ENCODE measurements at places on chromosomes 16 and 17. TPM values are rescaled to one million over a fixed set of nuclear protein-coding genes. Genes with fewer than 3 reads are reported as not detected.

The HBA1 gene
- not detected for total RNA-seq

DNA sequence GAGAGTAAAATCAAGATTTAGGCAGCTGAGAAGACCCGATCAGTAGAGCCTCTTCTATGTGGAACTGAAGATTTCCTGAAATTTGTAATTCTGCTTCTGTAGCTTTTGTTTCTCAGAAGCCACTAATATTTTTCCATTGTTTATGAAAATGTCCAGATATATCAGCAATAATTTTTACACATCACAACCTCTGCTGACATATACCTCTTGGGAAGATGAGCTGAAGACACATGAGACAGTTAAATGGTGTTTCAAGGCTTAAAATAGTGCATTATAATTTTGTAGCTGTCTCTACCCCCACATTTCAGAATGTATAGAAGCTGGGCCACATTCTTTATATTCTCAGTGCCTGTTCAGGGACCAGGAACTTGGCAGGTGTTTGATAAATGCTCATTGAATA lies 320.6 kb downstream of the HS3ST4 start:
- no peaks in the 10 kb centered on the region for H3K4me1 ChIP-seq
- no peak overlapping the region for H3K27ac ChIP-seq
- H3K4me3 ChIP-seq, result no peak overlapping the region
- ATAC-seq, result no peak
- no peaks in the 10 kb centered on the region for H3K27me3 ChIP-seq

GRCh38 chr17:73514146-73514863 lies 129.9 kb downstream of the SDK2 start:
- H3K27me3 ChIP-seq, result no peaks in the 10 kb centered on the region
- no peak for ATAC-seq
- no peaks in the 10 kb centered on the region for H3K4me1 ChIP-seq
- H3K27ac ChIP-seq, result no peak overlapping the region
- no peaks in the 10 kb centered on the region for H3K36me3 ChIP-seq
- H3K4me3 ChIP-seq, result no peak overlapping the region

- H3K4me1 ChIP-seq, result peaks cover 27% of the 10 kb centered on the region
- H3K4me3 ChIP-seq, result peak overlapping the region; percentile 65
- no peaks in the 10 kb centered on the region for H3K27me3 ChIP-seq
- H3K36me3 ChIP-seq, result no peaks in the 10 kb centered on the region
- ATAC-seq, result no peak
- H3K27ac ChIP-seq, result no peak overlapping the region
Measured at GRCh38 chr17:1563786-1564613, 1.4 kb upstream of the PITPNA start.

The PRKCB gene
- 76.0 TPM for total RNA-seq

The ATF7IP2 gene
- 23.7 TPM for total RNA-seq

DNA sequence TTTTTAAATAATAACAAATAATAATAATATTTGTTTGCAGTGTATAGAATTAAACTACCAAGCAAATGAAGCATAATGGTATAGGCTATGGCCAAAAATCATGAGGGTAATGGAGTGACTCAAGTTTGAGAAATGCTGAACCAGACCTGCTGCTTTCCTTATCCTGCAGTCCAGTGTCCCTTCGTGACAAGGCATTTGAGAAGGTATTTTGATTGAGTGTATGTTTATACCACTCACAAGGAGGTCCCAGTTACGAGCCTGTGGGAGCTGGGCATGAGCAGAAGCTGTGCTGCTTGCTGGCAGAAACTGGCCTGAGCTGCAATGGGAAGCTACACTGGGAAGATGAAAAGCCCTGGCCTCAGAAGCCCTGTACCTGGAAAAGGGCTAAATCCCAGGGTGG lies 50.3 kb downstream of the GNAO1 start:
- no peak for ATAC-seq
- H3K27ac ChIP-seq, result no peak overlapping the region
- no peaks in the 10 kb centered on the region for H3K36me3 ChIP-seq
- H3K27me3 ChIP-seq, result no peaks in the 10 kb centered on the region
- peaks cover 4% of the 10 kb centered on the region for H3K4me1 ChIP-seq

GRCh38 chr17:79946352-79947231 lies 89.1 kb downstream of the TBC1D16 start:
- H3K36me3 ChIP-seq, result no peaks in the 10 kb centered on the region
- H3K4me1 ChIP-seq, result peaks cover 4% of the 10 kb centered on the region
- ATAC-seq, result no peak
- no peak overlapping the region for H3K4me3 ChIP-seq
- H3K27ac ChIP-seq, result no peak overlapping the region
- H3K27me3 ChIP-seq, result no peaks in the 10 kb centered on the region

DNA sequence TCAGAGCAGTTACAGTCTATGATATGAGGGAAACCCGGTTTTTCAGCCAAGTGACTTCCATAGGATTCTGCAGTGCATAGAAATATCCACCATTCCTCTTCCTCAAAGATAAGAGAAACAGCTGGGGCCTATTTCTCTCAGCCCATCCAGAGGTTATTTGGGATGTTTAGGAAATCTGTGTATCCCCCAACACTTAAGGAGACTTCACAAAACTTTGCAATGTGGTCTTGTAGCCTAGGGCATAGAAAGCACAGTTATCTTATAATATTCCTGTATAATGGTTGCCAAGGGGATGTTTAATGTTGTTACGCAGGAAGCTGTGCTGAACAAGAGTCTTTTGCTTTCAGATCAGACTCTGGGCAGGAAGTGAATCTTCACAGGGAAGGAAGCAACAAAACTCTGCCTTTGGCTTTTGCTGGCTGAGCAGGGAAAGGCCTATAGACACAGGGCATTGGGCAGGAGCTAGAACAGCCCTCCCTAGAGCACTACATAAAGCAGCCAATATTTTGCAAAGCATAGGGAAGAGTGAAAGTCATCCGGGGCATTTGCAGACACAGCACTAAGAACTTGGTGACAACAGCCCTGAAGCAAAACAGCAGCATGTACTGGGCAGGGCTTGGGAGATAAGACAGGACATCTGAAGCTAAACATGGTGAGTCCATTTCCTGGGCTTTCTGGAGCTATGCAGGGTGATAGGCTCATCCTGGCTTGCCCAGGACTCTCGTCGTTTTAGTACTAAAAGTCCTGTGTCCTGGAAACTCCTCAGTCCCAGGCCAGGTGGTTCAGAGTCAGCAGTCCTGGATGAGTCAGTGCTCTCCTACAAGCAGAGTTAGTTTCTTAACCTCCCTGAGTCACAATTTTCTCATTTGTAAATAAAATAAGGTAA lies 18.7 kb upstream of the BEAN1 start:
- H3K36me3 ChIP-seq, result peaks cover 4% of the 10 kb centered on the region
- H3K27me3 ChIP-seq, result peaks cover 10% of the 10 kb centered on the region
- ATAC-seq, result peak; percentile 85
- H3K4me1 ChIP-seq, result peaks cover 16% of the 10 kb centered on the region
- peak overlapping the region; percentile 52 for H3K27ac ChIP-seq

The PKMYT1 gene
- 154 TPM for total RNA-seq

GRCh38 chr17:37405955-37406634 lies 541 bp downstream of the ACACA start:
- H3K27me3 ChIP-seq, result no peaks in the 10 kb centered on the region
- H3K4me3 ChIP-seq, result peak overlapping the region; percentile 99
- no peak for ATAC-seq
- peaks cover 55% of the 10 kb centered on the region for H3K36me3 ChIP-seq

- no peak overlapping the region for H3K4me3 ChIP-seq
- no peak for ATAC-seq
- no peak overlapping the region for H3K27ac ChIP-seq
- peaks cover 6% of the 10 kb centered on the region for H3K4me1 ChIP-seq
- H3K36me3 ChIP-seq, result peaks cover 54% of the 10 kb centered on the region
Measured at GRCh38 chr16:22428654-22429053, 54.2 kb upstream of the CDR2 start.

- H3K4me3 ChIP-seq, result no peak overlapping the region
- H3K36me3 ChIP-seq, result peaks cover 3% of the 10 kb centered on the region
- H3K4me1 ChIP-seq, result no peaks in the 10 kb centered on the region
- peaks cover 78% of the 10 kb centered on the region for H3K27me3 ChIP-seq
Measured at GRCh38 chr17:49003557-49004511, 6.6 kb downstream of the IGF2BP1 start.

- H3K4me1 ChIP-seq, result no peaks in the 10 kb centered on the region
- no peak overlapping the region for H3K27ac ChIP-seq
- H3K4me3 ChIP-seq, result no peak overlapping the region
- H3K36me3 ChIP-seq, result no peaks in the 10 kb centered on the region
- H3K27me3 ChIP-seq, result peaks cover 31% of the 10 kb centered on the region
Measured at GRCh38 chr17:15124746-15125145, 140.4 kb downstream of the PMP22 start.

The ZNF19 gene
- 1.1 TPM for total RNA-seq

- peaks cover 7% of the 10 kb centered on the region for H3K36me3 ChIP-seq
- H3K4me1 ChIP-seq, result no peaks in the 10 kb centered on the region
- H3K4me3 ChIP-seq, result no peak overlapping the region
- no peaks in the 10 kb centered on the region for H3K27me3 ChIP-seq
Measured at GRCh38 chr17:393806-394717, 41.5 kb upstream of the RPH3AL start.

GRCh38 chr16:13307851-13308250 lies 406.5 kb downstream of the SHISA9 start:
- H3K36me3 ChIP-seq, result no peaks in the 10 kb centered on the region
- no peak overlapping the region for H3K4me3 ChIP-seq
- no peaks in the 10 kb centered on the region for H3K4me1 ChIP-seq
- H3K27ac ChIP-seq, result no peak overlapping the region
- no peaks in the 10 kb centered on the region for H3K27me3 ChIP-seq
- ATAC-seq, result no peak

The CD300H gene
- not detected for total RNA-seq

DNA sequence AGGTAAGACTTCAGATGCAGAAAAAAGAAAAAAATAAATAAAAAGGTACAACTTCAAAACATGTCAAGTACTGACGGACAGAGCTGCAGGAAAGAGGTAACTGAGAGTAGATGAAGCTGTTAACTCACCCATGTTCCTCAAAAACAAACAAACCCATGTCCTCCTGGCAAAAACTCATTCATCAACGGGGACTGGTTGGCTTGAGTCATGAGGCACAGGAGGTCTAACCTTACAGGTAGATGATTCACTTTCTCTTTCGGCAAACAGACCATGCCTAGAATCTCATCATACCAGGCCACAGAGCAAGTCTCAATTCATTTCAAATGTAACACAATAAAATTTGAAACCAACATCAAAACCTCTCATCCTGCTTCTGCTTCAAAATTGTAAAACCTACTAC lies 12.3 kb upstream of the FASN start:
- H3K4me1 ChIP-seq, result no peaks in the 10 kb centered on the region
- H3K27me3 ChIP-seq, result no peaks in the 10 kb centered on the region
- peak overlapping the region; percentile 16 for H3K4me3 ChIP-seq
- H3K36me3 ChIP-seq, result no peaks in the 10 kb centered on the region

The KRT25 gene
- total RNA-seq, result not detected

DNA sequence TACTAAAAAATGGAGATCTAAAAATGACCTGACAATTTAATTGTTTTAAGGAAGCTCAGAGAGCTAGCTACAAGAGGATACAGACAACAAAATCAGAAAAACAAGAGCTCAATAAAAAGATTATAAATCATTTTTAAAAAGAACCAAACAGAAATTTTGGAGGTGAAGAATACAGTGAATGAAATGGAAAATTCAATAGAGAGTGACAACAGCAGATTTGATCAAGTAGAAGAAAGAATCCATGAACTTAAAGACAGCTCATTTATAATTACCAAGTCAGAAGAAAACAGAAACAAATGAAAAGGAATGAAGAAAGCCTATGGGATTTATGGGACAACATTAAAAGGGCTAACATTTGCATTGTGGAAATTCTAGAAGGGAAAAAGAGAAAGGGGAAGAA lies 136.6 kb upstream of the CACNG5 start:
- H3K27me3 ChIP-seq, result no peaks in the 10 kb centered on the region
- no peak for ATAC-seq
- no peak overlapping the region for H3K4me3 ChIP-seq
- peaks cover 78% of the 10 kb centered on the region for H3K36me3 ChIP-seq
- peak overlapping the region; percentile 47 for H3K27ac ChIP-seq

The MPG gene
- total RNA-seq, result 45.6 TPM

All from activated T-helper 17 cell treated with anti-CD3 and anti-CD28 coated beads, Interleukin-2, amount 50 U/mL, for 72 hours (primary cell).